ENCODE measurements at places on chromosomes 4 and X.

DNA sequence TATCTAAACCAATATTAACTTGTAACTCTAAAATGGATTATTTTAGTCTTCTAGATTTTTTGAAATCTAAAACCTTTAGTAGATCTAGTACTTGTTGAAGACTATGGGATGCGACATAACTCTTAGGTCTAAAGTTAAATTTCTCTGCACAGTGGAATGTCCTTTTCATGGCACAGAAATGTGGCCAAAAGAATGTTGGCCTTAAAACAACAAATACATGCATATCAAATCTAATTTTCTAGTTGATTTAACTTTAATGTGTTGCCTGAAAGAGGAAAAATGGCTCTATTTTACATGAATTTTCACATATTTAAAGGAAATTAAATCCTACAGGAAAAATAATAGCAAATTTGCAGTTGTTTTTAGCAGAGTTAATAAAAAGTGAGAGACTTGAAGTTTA lies 30.3 kb downstream of the NFKB1 start:
- peak; percentile 62 for DNase-seq

GRCh38 chr4:37999000-37999716 lies 39.0 kb downstream of the PTTG2 start:
- DNase-seq, result no peak

DNA sequence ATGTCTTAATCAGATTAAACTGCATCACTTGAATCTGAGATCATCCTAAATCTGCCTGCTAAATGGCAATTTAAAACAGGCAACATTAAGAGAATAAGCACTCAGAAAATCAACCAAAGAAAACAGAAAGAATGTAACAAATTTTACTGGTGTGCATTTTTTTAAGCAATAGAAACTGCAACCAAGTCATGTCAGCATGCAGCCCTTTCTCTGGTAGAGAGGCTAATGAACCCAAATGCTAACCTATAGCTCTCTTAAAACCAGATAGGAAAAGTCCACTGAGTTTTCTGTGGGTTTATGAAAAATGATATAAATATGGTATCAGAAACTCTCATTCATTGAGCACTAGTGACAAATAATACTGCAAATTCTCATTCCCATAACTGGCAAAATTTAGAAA lies 35.6 kb downstream of the COL25A1 start:
- no peak for DNase-seq

- DNase-seq, result no peak
These were observed 11.6 kb upstream of the TNIP2 start for GRCh38 chr4:2767705-2768074.

- DNase-seq, result peak; percentile 33
These were observed 121.0 kb downstream of the KCNIP4 start for GRCh38 chr4:21827575-21827974.

DNA sequence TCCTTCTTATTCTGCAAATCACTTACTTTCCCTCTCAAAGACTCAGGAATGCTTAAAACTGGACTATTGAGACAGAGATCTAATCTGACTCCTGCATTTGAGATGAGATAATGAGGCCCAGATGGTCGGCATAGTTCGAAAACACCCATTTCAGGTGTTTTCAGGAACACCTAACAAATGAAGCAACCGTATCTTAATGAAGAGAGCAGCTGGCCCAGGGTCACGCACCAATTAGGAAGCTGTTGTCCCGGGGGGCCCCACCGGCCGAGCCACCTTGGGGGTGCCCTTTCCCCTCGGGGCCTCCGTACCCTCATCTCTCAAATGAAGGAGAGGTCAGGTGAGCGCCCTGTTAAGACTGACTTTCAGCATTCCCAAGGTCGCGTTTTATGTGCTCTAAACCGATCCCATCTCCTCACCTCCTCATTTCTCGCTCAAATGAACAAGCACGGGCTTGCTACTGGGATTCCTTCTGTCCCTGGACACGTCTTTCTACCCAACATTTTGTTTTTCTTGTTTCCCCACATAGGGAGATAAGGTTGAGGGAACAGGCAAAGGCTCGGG lies 824 bp downstream of the LRPAP1 start:
- DNase-seq, result no peak

DNA sequence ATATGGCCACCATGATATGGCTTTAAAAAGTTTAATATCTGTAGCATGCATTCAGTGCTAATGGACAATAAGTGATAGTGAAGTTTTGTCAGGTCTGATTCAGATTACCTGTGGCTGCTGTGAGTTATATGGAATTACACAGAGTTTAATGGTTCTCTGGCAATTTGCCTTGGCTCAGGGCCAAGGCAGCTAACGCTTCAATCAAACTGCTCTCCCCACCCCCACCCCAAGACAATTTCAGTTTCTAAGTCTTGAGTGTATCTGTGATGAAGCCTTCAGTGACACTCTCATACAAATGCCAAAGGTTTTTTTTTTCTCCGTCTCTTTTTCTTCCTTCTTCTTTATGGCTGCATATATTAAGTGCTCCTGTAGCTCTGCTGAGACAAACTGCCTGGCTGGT lies 106.6 kb downstream of the SHROOM4 start:
- peak; percentile 42 for DNase-seq

DNA sequence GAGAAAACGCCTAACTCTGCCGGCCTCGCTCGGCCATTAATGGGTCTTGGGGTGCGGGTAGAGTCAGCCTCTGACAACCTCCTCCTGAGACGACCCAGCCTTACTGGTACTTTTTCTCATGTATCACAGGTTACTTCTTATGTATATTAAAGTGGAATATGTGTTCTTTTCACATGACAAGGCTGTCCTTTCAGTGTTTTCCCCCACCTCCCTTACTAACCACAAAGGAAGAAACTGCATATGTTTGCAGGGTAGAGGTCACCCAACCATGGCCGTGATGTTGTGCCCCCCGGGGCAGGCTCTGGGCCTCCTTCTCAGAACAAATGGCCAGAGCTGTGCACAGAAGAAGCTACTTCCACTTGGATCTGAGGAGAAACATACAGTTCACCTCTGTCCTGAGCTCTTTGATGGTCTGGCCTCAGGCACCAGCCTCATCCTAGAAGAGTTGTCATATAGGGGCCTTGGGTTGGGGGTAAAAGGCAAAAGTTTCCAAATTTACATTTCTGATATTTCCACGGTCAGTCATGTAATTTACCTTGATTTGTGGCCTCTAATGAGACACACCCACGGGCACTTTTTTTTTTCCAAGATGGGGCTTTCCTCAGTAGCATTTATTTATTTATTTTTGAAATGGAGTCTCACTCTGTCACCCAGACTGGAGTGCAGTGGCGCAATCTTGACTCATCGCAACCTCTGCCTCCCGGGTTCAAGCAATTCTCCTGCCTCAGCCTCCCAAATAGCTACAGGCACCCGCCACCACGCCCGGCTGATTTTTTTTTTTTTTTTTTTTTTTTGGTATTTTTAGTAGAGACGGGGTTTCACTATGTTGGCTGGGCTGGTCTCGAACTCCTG lies 1.9 kb downstream of the SOWAHD start:
- DNase-seq, result no peak

GRCh38 chr4:37648084-37648817 lies 37.9 kb downstream of the RELL1 start:
- peak; percentile 91 for DNase-seq

- DNase-seq, result no peak
These were observed 144.0 kb upstream of the PJA1 start for GRCh38 chrX:69309074-69309792.

GRCh38 chr4:1296324-1297022 lies 6.8 kb downstream of the MAEA start:
- no peak for DNase-seq

DNA sequence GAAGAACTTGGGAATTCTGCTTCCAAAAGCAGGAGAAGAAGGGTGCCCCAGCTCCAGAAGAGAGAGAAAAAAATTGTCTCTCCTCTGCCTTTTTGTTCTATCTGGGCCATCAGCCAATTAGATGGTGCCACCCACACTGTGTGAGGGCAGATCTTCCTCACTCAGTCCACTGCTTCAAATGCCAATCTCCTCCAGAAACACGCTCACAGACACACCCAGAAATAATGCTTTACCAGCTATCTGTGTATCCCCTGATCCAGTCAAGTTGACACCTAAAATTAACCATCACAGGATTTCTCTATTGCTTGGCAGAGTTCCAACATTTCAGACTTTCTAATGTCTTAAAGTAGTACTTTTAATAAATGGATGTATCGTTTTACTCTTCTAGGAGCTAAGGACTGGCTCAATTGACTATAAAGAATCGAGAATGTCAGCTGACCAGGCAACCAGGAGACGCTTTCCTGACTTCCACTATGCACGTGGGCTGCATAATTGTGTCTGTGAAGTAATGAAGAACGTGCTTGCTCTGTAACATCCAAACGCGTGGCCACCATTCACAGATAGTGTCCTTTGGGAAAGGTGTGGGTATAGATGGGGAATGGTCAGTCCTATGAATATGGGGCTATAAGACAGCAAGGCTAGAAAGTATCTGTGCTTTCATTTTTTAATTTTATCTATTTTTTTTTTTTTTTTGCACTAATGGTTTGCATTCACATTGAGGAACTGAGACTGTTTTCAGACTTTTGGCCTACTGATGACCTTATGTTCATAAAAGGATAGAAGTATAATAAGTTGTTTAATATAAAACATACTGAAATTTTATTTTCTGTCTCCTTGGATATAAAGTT lies 9.9 kb upstream of the SMIM20 start:
- no peak for DNase-seq

DNA sequence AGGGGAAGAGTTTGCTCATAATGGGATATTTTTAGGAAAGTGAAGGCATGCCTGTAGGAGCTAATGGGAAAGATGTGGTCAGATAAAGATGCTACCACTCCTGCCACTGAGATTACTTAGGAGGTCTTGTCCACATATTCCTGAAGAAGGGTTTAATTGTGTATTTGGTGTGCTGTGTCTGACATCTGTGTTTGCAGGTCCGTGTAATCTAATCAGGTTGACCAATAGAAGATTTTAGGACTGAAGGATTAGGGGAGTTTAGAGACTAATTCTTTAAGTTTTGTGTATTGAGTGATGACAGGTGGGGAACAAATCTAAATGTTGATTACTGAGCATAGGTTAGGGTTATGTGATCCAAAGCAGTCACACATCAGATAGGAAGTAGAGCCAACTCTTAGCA lies 57.2 kb downstream of the JADE1 start:
- DNase-seq, result no peak

- DNase-seq, result no peak
These were observed 44.7 kb upstream of the TMEM154 start for GRCh38 chr4:152724494-152724893.

- DNase-seq, result no peak
These were observed at the start of gene TREX2 for GRCh38 chrX:153445856-153446635. TREX2 (minus strand) TSS chrX:153446056; CDS start chrX:153445430, 626 bp downstream.

DNA sequence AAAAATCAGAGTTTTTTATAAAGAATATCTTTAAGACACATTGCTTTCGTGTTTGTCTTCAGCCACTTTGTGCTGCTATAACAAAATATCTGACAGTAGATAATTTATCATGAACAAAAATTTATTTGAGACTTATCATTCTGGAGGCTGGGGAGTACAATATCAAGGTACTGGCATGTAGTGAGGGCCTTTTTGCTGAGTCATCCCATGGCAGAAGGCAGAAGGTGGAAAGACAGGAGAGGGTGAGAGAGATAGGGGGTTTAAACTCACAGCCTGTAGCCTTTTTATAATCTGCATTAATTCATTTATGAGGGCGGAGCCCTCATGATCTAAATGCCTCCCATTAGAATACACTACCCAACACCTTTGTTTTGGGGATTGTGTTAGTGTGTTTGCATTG lies 431.2 kb upstream of the FAM47C start:
- DNase-seq, result no peak

- peak; percentile 28 for DNase-seq
These were observed 72.5 kb downstream of the FGF13 start for GRCh38 chrX:138638996-138639395.

- no peak for DNase-seq
These were observed 142.5 kb downstream of the CHIC2 start for GRCh38 chr4:53921856-53922255.

GRCh38 chr4:34043131-34043530 lies 2201.2 kb downstream of the ARAP2 start:
- DNase-seq, result no peak

DNA sequence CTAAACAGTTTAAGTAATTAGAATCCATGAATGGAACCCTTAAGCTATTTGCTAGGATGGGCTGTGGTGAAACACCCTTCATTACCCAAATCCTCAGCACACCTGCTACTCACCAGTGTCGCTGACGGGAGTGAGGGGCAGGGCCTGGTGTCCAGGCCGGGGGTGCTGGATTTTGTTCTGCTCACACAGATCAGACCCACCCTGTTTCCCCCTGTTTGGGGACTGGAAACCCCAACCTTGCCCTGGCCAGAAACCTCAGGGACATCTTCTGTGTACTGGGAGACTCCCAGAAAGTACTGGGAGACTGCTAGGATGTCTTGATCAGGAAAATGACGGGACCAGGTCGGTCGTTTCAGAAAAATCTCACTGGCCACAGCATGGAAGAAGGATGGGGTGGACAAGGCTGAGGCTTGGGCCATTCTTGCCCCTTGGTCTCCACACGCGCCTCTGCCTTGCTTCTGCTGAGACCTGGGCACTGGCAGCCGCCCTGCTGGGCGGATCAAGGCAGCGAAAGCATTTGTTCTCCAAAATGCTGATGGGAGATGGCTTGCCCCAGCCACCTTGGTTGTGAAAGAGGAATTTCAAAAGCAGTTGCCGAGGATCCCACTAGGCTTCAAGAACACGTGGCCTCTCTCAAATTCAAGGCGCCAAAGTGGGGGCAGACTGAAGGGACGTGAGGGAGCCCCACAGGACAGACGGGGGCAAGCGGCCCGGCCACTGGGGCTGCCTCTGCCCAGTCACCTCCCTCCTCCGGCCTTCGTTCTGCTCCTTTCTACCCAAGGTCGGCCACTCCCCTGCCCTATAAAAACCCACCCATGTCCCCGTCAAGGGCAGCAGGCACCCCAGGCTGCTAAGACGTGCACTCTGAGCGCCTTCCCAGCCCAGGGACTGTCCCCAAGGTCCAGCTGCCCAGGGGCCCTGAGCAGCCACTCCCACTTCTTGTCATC lies 23.5 kb upstream of the PDE6B start:
- no peak for DNase-seq
